ENCODE measurements at places on chromosomes 16 and 17.
A peak's percentile ranks its signal among the peaks of the same experiment; 100 is the strongest.

DNA sequence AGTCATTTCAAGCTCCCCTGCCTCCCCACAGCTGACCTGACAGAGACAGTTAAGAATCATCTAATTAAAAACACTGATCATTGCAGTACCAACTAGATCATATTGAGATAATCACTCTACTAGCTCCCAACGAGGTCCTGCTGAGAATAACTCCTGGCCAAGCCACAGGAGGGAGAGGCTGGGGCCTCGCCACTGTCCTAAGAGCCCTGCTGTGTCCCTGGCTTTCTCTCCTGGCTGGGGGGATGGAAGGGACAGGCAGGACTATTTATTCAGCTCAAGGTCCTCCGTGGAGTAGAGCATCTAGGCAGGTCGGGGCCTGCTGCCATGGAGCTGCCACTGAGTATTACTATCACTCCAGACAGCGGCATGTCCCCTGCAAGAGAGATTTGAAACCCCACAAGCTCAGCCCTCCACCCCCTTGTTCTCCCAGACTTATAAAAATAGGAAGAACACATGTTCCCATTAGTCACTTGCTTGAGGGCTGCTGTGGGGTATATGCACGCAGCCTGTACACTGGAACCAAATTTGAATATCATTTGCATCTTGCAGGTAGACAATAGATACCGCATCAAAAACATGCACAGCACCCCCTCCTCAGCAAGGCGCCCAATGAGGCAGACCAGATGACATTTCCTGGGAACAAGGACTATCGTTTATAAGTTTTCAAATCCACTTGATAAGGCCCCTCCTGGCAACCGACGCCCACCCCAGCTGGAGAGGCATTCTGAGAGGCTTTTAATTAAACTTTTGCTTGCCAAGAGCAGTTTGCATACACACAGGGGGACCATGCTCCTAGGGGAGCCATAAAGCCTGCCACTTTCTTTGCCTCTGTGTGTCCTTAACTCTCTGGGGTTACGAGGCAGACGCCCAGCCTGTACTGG, 385.2 kb upstream of the ZFHX3 start:
- DNase-seq, result no peak

- no peak for DNase-seq
Measured at GRCh38 chr17:75595284-75595919, 7.8 kb downstream of the MYO15B start.

DNA sequence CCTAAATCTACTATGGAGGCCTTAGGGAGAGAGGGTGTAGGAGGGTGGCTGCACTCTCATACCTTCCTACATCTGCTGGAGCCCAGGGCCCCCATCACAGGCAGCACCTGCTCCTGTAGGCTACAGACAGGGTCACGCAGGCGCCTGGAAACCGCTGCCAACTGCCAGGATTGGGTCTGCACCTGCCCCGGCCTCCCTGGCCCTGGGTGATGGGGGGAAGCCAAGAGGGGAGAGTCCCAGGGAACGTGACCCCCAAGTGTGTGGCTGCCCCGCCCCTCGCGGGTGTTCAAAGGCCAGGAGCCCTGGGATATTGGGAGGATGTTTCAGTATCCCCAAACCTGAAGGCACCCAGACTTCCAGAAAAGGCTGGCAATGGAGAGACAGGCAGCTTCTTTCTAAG, 5.6 kb upstream of the TEX19 start:
- DNase-seq, result no peak

- no peak for DNase-seq
Measured at GRCh38 chr16:84818989-84819643, 669 bp upstream of the CRISPLD2 start.

DNA sequence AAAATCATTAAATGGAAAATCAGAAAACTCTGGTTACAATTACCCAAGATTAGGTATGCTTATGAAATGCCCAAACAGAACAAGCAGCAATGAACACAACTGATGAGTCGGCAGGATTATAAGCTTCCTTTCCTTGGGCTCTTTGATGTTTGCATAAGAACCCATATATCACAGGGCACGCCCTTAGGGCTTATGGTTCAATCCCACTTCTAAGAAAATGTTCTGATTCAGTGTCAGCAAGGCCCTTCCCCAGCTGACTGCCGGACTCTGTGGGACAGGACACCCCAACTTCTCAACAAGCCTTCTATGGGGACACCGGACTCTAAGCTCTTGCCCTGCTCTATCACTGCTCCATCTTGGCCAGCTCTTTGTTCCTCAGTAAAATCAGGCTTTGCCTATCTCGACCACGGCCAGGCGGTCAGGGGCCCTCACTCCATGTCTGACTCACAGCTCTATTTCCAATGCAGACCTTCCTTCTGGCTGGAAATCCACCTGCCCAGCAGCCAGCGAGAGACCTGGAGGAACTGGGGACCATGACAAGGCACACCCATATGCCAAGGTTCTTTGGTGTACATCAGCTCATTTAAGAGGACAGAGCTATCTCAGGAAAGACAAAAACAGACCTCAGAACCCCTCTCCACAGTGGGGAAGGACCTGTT, 26.8 kb downstream of the LITAFD start:
- no peak for DNase-seq

DNA sequence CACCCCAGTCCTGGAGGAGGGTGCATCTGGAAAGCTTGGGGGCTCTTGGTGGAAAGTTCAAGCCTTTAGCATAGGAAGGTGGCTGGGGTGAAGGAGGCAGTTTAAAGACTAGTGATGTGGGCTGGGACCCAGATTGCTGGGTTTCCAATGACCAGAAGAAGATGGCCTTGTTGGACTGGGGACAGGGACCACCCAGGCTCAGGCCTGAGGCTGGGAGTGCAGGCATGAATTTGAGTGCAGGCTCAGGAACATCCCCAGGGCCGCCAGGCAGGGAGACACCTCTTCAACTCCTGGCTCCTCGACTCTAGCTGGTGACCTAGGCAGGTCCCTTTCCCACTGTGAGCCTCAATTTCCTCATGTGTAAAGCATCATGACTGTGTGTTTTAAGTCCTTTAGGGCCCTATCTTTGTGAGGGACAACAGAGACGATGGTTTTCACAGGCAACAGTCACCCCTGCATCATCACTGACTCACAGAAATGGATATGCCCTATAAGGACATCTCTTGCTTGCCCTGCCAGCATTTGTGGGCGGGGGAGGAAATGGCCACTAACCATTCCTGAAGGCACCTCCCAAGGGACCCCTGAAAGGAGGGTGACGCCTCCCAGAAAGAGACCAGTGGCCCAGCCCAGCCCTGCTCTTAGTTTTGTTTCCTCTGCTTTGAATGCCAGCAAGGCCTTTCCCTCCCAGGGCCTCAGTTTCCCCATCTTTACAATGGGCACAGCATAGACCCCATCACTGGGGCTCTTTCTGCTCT, 11.1 kb downstream of the NLRC5 start:
- peak; percentile 94 for DNase-seq

DNA sequence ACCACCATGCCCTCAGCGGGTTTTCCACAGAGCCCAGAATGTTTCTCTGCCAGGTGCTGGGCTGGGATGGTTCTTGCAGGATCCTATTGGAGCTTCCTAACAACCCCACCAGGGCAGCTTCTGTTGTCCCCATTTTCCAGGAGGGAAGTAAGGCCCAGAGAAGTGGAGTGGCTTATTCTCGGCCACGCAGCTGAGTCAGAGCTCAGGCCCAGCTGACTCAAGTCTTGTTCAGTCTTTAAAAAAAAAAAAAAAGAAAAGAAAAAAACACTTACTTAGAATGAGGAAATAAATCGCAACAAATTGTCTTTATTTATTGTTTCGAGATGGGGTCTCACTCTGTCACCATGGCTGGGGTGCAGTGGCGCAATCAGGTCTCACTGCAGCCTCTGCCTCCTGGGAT, 413.0 kb downstream of the CPPED1 start:
- peak; percentile 54 for DNase-seq

DNA sequence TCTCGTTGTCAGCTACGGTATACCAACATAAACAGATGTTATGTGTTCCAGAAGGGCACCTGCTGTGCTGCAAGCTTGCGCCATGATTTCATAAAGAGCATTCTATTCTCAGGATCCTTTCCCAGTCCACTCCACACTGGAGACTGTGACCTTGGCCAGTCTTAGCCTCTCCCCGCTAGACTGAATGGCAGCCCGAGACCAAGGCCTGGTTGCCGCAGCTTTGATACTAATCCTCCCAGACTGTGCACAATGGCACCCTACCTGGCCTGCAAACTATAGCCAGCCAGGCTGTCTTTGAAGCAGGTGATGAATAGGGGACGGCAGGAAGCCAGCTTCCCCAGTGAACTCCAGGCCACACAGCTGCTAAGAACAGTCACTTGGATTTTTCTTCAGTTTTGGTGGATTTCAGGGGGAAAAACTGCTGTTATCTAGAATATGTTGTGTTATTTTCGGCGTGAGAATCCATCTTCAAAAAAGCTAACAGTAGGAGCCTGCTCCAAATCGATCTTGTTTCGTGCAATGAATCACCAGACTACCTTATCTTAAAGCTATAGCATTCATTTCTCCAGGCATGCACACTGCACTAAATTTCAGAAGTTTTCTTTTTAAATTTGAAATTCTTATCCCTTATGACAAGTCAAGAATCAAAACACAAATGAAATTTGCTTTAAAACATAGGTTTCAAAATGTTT, 289.0 kb downstream of the CEP112 start:
- no peak for DNase-seq

DNA sequence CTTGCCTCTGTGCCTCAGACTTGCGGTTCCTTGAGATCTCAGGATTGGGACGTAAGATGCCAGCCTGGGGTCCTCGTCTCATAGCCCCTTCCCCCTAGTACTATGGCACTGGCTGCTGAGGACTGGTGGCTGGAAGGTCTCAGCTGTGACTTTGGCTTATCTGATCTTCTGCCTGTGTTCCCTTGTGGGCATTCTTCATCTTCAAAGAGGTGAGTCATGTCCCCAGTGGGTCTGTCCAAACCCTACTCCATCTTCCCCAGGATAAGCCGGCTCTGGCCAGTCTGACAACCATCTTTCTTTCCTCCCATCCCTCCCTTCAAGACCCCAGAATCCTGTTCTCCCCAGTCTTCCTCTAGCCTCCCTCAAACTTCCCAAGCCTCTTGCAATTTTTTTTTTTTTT, 3.6 kb downstream of the CD19 start:
- DNase-seq, result peak; percentile 22

- DNase-seq, result peak; percentile 42
Measured at GRCh38 chr16:55500530-55501011, 8.3 kb upstream of the LPCAT2 start.

GRCh38 chr16:57711993-57712392, 17.4 kb downstream of the DRC7 start:
- DNase-seq, result no peak

DNA sequence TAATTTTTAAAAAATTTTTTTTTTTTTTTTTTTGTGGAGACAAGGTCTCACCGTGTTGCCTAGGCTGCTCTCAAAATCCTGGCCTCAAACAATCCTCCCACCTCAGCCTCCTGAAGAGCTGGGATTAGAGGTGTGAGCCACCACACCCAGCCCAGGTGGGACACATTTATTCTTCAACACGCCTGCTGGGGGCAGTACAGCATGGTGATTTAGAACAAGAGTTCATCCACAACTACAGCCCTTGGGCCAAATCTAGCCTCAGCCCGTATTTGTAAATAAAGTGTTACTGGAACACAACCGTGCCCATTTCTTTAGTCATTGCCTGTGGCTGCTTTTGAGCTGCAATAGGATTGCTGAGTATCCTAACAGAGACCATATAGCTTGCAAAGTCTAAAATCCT, 92.8 kb downstream of the KATNIP start:
- no peak for DNase-seq

DNA sequence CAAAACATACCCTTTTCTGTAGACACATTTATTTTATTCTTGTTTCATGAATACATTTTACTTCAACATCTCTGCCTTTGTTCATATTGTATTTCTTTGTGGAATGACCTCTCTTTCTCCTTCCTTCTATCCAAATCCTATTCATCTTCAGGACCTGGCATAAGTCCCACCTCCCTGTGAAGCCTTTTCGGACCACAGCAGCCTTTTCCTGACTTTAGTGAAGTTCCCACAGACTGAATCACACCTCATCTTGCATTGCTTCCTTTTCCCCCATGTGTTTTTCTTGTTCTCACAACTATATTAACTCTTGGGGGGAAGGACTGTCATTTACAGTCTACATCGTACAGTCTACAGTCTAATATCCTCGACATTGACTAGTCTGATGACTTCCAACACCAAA, 58.2 kb downstream of the MFSD11 start:
- DNase-seq, result no peak

DNA sequence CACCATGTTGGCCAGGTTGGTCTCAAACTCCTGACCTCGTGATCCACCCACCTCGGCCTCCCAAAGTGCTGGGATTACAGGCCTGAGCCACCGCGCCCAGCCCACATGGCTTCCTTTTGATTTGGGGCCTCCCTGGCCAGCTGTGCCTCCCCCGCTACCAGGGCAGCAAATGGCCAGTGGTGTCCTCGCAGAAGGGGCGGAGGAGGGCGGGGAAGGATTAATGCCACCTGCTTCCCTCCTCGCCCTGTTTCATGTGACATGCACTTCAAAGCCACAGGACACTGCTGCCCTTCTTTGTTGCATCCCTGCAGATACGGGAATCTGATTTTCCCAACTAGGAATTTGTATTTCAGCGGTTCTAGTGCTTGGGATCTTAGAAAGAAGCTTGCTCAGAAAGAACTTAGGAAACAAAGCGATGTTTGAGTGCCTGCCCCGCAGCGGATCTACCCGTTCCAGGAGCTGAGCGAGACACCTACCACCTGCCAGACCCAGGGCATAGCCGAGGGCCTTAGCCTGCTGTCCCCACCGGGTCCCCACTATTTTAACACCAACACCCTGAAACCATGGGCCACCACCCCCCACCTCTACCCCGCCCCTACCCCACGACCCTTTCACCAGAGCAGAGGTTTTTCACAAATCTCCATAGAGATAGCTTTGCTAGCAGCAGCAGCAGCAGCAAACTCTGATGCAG, 37.7 kb upstream of the CCDC182 start:
- no peak for DNase-seq

- DNase-seq, result no peak
Measured at GRCh38 chr17:45332505-45332904, 15.7 kb upstream of the MAP3K14 start.

DNA sequence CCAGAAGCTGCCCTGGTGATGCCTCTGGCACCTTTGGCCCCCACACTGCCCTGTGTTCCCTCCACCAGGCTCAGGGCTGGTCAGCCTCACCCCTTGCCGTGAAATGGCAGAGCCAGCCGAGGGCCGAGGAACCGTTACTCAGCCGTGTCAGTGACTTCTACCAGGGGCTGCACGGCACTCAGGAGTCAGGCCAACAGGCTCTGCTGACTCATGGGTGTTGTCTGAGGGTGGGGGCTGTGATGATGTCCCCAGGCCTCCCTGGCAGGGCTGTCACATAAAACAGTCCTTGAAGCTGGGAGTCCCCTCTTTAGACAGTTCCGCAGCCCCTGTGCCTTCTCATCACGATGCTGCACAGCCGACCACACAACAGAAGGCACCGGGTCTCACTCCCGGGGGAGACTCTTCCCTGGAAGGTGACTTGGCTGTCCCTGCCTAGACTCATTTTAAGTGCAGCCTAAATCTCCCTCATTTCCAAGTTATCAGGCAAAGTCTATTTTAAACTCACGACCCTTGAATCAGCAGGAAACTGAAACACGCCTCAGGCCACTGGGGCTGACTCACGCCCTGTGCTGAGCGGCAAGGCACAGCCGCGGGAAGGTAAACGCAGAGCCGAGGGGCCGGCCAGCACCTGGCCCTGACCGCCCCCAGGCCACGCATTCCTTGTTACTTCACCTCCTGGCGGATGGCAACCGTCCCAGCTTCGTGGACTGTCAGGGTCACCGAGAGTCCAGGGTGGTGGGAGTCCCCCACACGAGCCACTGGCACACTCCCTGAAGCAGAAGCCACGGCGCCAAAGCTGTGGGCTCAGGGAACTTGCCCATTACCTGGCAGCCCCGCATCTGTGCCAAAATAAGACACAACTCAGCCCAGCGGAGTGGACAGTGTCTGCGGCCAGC, 102.6 kb downstream of the ZNF778 start:
- DNase-seq, result peak; percentile 77
